ENCODE measurements at places on chromosomes 2 and 18.

DNA sequence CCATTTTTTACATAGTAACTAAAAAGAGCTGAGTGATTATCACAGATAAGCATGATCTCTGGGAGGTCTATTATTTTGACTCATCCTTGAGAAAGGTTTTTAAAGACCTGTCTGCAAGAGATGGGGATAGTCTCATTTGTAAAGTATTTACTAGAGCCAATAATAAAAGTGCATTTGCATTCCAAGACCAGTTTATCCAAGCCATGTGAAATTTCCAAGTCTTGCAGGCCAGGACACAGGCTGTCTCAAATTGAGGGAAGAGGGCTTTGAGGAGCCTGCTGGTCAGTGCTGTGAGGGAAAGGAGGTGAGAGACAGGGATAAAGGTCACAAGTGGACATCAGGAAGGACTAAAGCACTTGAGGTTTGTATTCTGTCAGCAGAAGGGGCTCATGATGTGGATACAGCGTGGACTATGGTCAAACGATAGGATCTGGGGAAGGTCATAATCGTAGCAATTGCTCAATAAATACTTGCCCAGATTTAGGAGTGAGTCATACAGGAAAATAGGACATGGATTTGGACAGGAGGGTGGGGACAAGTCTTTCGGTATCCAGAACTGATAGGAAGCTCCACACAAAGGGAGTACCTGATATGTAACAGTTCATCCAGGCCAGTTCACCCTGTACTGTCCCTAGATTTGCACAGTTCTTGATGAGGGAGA, 6.6 kb upstream of the CDH2 start:
- DNase-seq = no peak

- DNase-seq = no peak
Observed at GRCh38 chr2:1672738-1673137, 71.6 kb downstream of the PXDN start.

DNA sequence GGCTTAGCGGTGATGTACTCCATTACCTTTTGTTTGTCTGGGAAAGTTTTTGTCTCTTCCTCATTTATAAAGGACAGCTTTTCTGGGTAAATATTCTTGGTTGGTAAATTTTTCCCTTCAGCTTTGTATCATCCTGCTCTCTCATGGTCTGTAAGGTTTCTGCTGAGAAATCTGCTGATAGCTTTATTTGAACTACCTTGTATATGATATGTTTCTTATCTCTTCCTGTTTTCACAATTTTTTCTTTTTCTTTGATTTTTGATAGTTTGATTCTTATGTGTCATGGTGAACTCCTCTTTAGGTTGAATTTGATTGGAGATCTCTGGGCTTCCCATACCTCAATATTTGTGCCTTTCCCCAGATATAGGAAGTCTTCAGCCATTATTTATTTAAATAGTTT, 44.7 kb downstream of the MSTN start:
- DNase-seq = no peak

GRCh38 chr2:106521016-106521415, 33.9 kb downstream of the CD8B2 start:
- DNase-seq = no peak

DNA sequence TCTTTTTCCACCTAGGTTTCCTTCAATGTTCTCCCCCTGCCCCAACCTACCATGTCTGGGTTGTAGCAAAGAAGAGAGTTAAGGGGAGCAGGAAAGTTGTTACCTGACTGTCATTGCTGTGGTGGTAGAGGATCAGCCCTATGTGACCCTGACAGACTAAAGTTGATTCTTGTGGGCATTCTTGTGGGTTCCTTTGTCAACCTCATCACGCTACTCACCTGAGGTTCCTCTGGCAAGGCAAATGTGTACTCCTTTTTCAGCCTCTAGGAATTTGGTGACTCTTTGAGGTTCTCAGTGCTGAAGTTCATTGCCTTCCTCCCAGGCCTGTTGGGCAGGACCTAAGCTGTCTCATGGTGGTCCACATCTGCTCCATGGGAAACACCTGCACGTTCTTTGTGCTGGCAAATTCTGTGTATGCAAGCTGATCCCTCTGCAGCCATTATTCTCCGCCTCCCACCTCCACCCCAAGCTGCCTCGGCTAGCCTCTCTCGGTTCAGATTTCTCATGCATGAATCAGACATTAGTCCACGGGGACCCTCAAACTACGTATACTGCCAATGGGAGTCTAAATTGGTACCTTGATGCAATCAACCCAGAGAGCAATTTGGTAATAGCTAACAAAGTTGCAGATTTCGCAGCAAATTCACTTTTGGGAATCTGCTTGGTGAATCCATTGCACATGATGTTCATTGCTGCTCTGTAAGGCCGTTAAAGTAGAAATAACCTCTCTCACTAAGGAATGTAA, 1.5 kb upstream of the GMCL1 start:
- no peak for DNase-seq

GRCh38 chr2:61493523-61493942, 22.6 kb upstream of the USP34 start:
- DNase-seq = no peak

- DNase-seq = peak; percentile 53
Observed at GRCh38 chr2:109377976-109378375, 235.8 kb downstream of the SEPTIN10 start.

- no peak for DNase-seq
Observed at GRCh38 chr2:207311316-207312005, 145.7 kb upstream of the KLF7 start.

DNA sequence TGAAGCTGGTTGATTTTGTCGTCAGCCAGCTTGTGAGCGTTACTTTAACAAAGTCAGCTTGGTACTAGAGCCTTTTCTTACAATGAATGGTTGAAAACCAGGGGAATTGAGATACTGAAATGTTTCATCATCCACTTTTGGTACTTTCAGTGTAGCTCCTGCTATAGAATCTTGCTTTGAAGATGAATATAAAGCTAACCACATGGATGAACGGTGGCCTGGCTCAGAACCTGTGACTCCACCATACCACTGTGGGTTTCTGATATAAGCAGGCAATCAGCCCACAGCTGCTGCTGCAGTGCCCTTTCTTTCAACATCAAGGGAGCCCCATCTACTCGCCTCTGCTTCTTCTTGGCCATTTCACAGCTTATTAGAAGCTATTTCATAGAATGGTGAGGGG, 53.2 kb upstream of the GPR45 start:
- no peak for DNase-seq

- no peak for DNase-seq
Observed at GRCh38 chr2:203897544-203897943, 30.0 kb downstream of the CTLA4 start.

DNA sequence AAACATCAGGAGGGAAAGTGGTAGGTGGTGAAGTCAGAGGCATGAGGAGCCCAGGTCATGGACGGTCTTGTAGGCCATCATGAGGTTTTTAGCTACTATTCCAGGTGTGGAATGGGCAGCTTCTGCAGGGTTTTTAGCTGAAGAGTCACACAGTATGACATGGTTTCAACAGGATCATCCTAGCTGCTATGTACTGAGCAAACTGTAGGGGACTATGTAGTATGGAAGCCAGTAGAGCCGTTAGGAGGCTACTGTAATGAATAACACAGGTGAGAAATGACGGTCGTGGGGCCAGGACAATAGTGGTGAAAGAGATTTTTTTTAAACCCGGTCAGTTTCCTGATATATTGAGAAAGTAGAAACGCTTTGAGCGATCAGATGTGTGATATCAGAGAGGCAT, 167.6 kb upstream of the FN1 start:
- DNase-seq = no peak

DNA sequence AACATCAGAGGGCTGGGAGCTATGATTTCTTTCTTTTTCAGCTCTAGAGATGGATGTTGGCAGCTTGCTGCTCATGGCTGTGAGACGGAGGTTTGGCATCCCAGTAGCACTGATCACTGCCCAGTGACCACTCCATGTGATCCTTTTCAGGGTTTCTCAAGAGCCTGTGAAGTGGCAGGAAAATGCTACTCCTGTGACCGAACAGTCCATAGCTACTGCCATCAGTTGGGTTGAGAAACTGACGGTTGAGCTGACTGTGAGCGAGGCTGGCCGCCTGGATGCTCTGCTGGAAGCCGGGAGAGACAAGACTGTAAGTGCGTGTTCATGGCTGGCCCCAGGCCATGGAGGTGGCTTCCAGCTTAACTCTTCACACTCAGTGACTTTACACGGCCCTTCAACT, 34.2 kb downstream of the VWA3B start:
- no peak for DNase-seq
